ENCODE measurements at places on chromosomes 3 and 15.

DNA sequence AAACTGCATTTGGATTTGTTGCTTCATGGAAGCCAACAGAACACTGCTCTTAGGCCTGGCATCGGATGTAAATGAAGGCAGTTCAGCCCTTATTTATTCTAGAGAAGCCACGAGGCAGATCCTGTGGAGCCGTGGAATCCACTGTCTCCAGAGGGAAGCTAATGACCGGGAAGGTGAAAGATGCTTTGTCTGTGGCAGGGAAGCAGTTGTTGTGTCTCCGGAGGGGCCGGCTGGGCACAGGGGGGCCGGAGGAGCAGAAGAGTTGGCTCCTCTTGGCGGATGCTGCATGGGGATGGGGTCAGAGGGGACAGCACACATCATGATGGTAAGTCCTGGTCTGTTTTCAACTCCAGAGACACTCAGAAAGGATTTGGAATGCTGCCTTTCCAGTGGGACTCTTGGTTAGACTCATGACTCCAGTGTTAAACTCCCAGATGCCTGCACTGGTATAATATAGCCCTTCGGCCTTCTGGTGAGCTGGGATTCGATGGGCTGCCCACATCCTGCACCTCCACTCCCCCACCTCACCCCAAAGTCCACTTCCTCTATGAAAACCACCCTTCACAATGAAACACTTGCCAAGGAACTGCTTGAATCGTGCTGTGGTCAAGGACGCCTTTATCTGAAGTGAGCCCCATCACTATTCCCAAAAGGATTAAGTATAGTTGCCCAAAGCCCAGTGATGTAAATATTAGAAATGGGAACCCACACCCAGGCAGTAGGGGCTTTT is 33.6 kb downstream of the TPM1 start:
- DNase-seq, result no peak

- DNase-seq, result no peak
These were observed 15.5 kb downstream of the PLA1A start for GRCh38 chr3:119613201-119613600.

GRCh38 chr3:75089841-75090240 is 475.4 kb upstream of the CNTN3 start:
- no peak for DNase-seq

GRCh38 chr3:116929505-116930222 is 220.1 kb downstream of the TUSC7 start:
- DNase-seq, result no peak

- no peak for DNase-seq
These were observed 637.2 kb downstream of the NTRK3 start for GRCh38 chr15:87619161-87619960.

DNA sequence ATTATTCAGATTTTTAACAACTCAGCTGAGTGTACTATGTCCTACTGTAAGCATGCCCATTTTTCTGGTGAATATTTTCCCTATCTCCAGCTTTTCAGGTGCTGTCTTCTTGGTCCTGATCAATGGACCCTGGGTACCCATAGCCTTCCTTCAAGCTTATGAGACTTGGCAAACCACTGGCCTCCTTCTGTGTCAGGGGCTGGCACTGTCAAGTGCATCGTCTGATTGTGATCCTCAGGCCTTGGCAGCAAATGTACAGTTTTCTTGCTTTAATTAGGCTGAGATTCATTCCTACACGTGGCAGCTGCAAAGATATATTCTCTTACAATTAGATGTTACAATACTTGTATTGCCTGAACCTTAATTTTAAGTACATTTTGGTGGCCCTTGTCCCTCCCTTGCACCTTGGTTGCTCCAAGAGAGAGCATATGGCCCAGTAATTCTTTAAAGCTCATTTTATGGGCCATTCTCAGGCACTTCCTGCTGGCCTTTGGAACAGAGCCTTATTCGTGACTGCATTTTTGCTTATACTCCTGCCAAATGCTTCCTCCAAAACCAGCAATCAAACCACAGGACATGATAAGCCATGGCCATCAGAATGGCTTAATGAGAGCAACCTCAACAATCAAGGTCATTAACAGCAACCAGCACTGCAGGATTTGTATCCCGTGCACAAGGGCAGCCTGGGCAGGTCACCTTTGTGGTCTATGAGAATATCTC is 179.9 kb downstream of the CNTN6 start:
- no peak for DNase-seq

GRCh38 chr15:68699124-68699880 is 120.5 kb downstream of the CORO2B start:
- no peak for DNase-seq

- no peak for DNase-seq
These were observed 18.4 kb downstream of the GYG1 start for GRCh38 chr3:149009732-149010131.

DNA sequence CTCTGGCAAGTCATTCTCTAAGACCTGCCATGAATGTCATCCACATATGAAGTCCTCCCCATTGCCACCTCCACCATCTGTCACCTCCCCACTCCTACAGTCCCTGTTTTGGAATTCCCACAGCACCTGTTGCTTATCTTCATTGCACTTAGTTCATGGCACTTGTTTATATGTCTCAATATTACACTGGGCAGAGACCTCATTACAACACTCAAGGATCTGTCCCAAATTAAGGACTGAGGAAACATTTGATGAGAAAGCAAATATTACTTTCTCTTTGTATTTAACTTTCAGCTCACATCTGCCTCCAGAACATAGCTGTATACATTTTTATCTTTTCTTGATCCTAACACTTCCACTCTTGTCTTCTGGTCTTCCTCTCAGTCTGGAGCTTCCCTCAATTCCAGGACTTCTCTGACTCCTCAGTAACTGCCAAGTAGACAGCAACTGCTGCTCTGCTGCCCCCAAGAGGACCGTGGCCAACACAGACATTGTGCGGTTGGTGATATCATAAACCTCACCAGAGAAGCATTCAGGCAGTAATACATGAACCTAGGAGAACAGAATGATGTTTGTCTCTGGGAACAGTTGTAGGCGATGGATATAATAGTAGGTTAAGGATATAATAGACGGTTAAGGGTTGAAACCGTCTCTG is 45.0 kb upstream of the FGF12 start:
- DNase-seq, result no peak

- DNase-seq, result peak; percentile 56
These were observed 32.7 kb downstream of the STARD9 start for GRCh38 chr15:42608110-42608531.

DNA sequence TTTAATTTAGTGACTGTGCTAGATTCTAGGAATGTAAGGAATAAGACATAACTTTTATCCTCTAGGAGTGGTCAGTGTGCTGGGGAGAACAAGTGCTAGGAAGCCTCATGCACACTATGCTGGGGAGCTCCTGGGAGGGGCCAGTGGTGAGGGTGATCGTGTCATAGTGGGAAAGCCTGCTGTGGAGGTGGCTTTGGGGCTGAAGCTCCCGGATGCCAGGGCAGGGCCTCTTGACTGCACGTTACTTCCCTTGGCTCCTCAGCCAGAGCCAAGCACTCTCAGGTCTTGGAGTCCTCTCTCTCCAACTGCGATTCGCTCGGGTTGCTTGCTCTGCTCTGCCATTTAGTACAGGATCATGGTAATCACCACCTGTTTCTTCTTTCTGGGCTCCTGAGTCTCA is 33.6 kb downstream of the SQOR start:
- no peak for DNase-seq

Measured in activated CD4-positive, alpha-beta T cell treated with anti-CD3 and anti-CD28 coated beads for 48 hours (primary cell).